ENCODE measurements at places on chromosomes 7 and 10. TPM values are rescaled to one million over a fixed set of nuclear protein-coding genes. Genes with fewer than 3 reads are reported as not detected.

Gene DKK1
- total RNA-seq, result 134 TPM

Gene MICALL2
- 27.1 TPM for total RNA-seq

Gene PIK3AP1
- not detected for total RNA-seq

Gene HOXA5
- 1.2 TPM for total RNA-seq

Gene IL6
- 62.2 TPM for total RNA-seq

Gene LLCFC1
- total RNA-seq, result not detected

Gene IFIT1B
- total RNA-seq, result not detected

Gene GHRHR
- total RNA-seq, result not detected

Gene ASB10
- not detected for total RNA-seq

Gene DENND10
- total RNA-seq, result 74.1 TPM

Gene SLC26A4
- 0.56 TPM for total RNA-seq

Gene RSPH10B2
- total RNA-seq, result 0.20 TPM

Gene ATG9B
- total RNA-seq, result 1.2 TPM

Gene RAMP3
- total RNA-seq, result not detected

Gene VPS37D
- 5.7 TPM for total RNA-seq
